ENCODE measurements at places on chromosomes 11 and 22.

DNA sequence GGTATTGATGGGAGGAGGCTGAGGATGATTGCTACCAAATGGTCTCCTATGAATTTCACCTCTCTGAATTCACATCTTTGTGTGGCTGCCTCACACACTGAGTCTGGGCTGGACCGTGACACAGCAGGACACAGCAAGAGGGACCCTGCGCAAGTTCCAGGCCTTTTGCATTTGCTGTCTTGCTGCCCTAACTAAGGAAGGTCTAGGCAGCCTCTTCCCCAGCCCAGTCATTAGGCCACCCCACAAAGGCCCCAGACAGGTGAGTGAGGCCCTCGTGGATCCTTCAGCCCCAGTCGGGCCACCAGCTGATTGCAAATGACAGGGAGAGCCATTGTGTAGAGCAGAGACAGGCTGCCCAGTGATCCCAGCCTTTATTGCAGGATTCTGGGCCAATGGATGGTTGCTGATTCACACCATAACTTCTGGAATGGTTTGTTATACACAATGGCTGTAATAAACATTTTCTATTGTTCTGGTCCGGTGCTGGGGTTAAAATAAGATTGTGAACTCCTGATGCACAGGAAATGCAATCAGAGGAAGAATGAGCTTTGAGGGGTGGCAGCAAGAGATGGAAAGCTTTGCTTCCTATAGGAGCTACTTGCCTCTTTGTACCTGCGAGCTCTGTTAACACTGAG, 28.5 kb upstream of the CSNK2A3 start:
- no peak for DNase-seq

GRCh38 chr11:71349627-71350026, 97.2 kb upstream of the SHANK2 start:
- DNase-seq = no peak

DNA sequence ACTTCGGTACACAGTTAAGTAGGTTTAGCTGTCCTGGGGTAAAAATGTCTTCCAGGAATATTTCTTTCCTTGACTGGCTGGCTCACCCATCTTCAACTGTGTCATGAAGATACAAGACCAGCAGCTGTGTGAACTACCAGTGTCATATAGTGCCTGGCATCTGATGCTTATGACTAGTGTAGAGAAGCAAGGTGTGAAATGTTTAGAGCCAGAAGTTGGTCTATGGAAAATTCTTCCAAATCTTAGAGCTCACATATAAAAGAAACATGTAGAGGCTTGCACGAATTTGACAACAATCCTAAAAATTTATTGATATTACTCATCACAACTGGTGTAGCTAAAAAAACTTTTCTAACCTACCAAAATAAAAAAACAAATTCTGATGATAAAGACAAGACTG, 54.4 kb downstream of the ARL14EP start:
- DNase-seq = no peak

- no peak for DNase-seq
Measured at GRCh38 chr11:103326070-103326794, 217.0 kb downstream of the DYNC2H1 start.

DNA sequence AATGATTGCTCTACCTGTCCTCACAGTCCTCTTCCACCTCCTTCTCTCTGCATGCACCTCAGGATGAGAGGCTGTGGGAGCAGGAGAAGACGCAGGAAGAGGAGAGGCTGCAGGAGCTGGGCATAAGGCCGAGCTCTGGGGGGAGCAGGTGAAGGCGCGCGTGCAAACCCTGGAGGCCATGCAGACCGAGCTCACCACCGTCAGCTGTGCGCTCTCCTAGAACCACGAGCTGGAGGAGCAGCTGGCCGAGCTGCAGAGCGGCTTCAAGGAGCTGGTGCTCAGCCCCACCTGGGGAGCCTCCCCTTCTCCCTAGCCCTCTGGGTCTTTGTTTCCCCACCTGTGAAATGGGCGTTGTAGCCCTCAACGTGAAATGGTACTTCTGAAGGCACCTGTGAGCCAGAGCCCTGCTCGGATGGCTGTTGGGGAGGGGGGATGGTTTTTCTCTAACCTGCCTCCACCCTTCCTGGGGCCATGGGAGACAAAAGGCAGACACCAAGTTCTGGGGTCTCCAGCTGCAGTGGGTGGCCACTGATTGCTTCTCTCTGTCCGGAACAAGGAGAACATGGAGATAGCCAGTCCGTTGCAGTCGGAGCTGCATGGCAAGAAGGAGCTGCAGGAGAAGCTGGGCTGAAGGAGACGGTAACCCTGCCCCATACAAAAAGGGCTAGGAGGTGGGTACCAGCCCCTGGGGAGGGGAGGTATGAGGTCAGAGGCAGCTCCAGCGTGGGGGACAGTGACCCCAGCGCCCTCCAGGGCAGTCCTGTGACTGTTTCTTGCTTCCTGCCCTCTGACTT, 65.2 kb upstream of the A4GALT start:
- no peak for DNase-seq

- no peak for DNase-seq
Measured at GRCh38 chr11:1854949-1855885, 2.3 kb downstream of the LSP1 start.

DNA sequence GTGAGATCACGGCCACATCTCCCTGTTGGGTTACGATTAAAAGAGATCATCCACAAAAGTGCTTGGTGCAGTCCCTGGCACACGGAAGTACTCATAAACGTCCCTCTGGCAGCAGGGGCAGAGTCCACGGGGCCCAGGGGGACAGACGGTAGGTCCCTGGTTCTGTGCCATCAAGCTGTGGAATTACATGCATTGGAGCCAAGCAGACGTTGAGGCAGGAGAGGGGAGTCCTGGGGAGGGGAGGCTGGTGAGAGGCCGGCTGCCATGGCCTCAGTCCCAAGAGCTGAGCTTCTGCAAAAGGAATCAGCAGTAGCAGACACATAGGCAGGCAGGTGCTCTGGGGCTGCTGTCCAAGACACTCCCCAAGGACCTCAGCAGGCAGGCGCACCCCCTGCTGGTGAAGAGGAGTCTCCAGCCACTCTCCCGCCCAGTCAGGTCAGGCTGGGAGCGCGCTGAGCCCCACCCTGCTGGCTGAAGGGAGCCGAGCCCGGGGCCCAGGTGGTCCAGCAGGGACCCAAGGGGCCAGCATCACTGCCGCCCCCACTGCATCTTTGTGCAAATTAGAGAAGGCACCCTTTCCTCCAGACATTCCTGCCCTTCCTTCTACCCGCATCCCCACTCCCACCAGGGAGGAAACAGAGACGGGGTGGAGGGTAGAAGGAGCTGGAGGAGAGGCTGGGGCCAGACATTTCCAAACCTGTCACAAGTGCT, 7.6 kb upstream of the KCTD17 start:
- DNase-seq = no peak

DNA sequence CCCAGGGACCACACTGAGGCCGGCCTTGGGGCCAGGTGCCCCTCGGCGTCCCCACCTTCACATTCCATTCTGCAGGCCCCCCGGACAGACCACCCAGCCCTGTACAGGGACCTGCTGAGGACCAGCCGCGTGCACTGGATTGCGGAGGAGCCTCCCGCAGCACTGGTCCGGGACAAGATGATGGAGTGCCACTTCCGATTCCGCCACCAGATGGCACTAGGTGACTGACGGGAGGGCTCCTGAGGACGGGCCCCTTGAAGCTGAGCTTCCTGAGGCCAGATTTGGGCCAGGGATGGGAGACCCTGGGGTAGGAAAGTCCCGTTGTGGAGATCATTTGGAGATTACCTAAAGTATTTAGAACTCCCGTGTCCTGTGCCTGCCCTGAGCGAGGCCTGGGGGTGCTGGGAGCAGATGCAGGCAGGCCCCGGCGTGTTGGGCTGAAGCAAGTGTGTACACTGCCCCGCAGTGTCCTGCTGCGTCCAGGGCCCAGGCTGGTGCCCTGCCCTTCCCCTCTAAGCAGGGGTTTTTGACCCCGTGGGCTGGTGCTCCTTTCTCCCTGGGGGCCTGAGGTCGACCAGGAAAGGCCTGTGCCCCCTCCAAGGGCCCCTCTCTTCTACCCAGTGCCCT, 20.0 kb downstream of the TRMU start:
- no peak for DNase-seq

- DNase-seq = no peak
Measured at GRCh38 chr11:73760135-73760678, 667 bp downstream of the RAB6A start.

GRCh38 chr11:94550513-94550912, 6.8 kb downstream of the FUT4 start:
- no peak for DNase-seq

DNA sequence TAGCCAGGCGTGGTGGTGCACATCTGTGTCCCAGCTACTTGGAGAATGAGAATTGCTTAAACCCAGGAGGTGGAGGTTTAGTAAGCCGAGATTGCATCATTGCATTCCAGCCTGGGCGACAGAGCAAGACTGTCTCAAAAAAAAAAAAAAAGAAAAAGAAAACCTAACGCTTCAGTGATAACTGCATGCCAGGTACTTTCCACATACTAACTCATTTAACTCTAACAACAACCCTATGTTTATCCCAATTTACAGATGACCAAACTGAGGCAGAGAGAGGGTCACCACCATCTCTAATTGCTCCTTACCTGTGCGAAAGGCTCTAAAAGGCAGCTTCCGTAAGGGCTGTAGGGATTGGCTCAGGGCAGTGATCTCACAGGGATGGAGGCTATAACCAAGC, 11.6 kb downstream of the PISD start:
- DNase-seq = no peak

- DNase-seq = no peak
Measured at GRCh38 chr11:46445192-46445919, 53.8 kb upstream of the CHRM4 start.

GRCh38 chr11:57779276-57779675, 17.7 kb downstream of the CTNND1 start:
- DNase-seq = no peak

GRCh38 chr22:39980596-39980995, 14.2 kb upstream of the FAM83F start:
- DNase-seq = no peak

DNA sequence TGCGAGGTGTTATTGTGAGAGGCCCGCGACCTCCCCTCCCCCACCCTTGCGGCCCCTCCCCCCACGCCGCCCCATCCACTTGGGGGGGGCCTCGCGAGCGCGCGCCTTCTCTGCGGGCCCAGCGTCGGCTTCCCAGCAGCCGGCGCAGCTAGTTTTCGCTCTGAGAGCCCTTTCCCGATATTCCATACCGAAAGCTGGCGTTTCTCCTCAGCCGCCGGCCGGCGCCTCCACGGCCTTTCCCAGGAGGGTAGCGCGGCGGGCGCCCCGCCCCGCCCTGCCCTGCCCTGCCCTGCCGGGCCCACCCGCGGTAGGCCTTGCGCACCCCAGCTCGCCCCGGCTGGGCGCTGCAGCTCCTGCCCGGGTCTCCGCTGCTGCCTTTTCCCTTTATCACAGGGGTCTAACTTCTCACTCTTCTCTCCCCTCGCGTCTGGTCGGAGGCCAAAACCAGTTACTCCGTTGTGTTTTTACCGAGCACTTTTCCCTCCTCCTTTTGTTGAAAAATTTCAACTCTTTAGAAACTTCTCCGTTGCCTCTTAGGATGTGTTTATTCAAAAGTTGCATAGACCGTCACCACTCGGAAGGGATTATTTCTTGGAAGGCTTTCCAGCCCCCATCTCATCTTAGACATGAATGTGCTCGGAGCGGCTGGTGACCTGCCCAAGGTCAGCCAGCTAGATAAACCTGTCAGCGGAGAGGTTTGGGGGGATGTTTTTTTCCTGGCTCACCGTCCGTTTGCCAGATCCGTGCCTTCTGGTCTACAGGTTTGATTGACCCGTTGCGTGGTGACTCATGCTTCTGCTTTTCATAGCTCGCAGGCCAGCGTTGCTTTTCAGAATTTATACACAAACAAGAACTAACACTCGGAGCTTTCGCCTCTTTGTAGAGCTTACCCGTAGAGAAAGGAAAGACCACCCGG, 648 bp downstream of the PAFAH1B2 start:
- no peak for DNase-seq

- DNase-seq = no peak
Measured at GRCh38 chr11:3081386-3081751, 24.1 kb upstream of the CARS1 start.

DNA sequence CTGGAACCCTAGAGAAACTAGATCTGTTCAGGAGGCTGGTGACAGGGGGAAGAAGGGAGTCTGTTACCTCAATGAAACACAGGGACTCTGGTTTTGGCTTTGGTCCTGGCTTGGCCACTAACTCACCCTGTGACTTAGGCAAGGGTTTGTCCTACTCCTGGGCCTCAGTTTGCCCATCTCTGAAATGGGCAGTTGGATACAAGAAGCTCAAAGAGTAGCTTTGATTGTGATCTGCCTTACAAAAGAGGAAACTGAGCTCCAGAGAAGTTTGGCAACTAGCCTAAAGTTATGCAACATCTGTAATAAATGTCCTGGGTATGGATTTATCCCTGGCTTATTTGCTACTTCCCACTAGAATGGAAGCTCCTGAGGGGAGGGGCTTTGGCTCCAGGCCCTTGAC, 24.0 kb upstream of the LMO1 start:
- DNase-seq = no peak

DNA sequence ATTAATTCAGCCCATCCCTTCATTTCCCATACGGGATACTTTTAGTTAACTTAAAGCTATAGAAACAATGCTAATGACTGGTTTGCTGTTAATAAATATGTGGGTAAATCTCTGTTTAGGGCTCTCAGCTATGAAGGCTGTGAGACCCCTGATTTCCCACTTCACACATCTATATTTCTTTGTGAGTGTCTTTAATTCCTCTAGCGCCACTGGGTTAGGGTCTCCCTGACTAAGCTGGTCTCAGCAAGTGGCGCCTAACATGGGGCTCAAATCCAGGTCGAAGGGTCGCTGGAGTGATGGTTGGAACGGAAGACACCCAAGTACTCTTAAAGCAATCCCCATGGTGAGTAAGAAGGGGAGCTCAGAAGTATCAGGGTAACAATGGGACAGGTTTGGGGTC, 14.4 kb upstream of the OOSP1 start:
- DNase-seq = no peak

- no peak for DNase-seq
Measured at GRCh38 chr11:15970506-15971214, 385.7 kb downstream of the SOX6 start.

DNA sequence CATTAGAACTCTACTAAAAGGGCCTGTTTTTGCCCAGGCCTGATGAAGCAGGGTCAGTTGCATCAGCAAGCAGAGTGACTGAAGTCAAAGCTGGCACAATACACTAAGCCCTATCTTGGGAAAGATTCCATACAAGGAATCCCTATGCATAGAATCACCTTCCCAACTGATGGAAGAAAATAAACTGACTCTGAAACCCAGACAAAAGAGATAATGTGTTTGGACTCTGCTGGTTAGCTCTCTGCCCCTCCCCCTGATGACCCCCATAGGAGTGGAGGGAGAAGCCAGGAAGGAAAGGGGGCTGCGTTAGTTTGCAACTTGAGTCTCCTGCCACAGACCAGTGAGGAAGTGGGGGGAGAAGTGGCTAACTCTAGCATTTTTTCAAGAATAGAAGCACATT, 32.9 kb downstream of the GALNT18 start:
- DNase-seq = no peak

GRCh38 chr11:57482782-57483561, 22.6 kb downstream of the RTN4RL2 start:
- peak; percentile 52 for DNase-seq

- DNase-seq = no peak
Measured at GRCh38 chr11:126781942-126782341, 218.6 kb downstream of the KIRREL3 start.

Measured in activated CD8-positive, alpha-beta memory T cell treated with anti-CD3 and anti-CD28 coated beads for 1 hour (primary cell).